Left renal cortex interstitium (tissue), 4 donors: ENCODE measurements at places on chromosomes 16 and 17. TPM values are rescaled to one million over a fixed set of nuclear protein-coding genes. Genes with fewer than 3 reads are reported as not detected.

- no peak for DNase-seq
Observed at GRCh38 chr17:1124896-1125787, 54.6 kb downstream of the ABR start.

DNA sequence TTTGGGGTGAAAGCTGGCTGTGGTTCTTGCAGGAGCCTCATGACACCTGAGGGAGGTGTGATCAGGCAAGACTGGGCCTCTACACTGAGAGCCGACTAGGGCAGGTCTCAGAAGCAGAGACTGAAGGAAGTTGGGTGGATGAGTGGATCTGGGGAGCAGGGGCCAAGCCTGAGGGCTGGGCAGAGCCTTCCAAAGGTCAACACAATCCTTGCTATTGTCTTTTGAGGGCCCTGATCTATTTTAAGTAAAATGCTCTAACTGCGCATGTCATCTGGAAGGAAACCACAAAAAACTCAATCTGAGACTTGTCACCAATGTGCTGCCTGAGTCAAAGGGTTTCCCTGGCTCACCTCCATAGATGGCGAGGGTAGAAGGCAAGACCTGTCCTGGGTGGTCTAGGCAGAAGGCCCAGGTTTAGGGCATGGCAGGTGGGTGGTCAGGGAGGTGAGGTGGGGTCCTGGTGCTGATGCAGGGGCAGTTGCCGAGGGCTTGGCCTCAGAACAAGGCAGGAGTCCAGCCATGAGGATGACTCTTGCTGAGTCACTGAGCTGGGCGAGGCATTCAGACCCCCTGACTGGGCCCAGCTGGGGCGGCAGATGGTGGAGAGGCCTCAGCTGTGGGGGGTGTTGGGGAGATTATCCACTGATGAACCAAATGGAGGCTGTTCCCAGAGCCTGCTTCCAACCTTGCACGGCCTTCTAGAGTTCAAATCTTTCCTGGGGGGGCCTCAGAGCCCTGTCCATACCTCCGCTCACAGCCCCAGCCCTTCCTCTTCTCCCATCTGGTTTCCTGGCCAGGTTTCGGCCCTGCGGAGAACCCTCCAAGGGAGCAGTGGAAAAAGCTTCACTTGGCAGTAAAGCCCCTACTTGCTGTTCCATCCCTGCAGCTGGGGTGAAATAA lies 5.1 kb downstream of the MVP start:
- DNase-seq, result no peak

DNA sequence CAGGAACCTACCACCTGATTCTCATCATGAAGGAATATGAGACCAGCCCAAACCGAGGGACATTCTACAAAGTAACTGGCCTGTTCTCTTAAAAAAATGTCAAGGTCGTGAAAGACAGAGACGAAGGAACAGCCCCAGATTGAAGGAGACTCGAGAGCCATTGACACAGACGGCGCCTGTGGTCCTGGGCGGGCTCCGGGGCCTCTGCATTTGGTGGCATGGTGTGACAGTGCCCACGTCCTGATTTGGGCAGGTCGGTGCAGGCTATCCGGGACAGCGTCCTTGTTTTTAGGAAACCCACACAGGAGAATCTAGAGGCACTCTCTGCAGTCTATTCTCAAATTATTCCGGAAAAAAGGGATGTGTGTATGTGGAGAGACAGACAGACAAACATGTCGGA lies 64.1 kb downstream of the ADCY9 start:
- DNase-seq, result no peak

DNA sequence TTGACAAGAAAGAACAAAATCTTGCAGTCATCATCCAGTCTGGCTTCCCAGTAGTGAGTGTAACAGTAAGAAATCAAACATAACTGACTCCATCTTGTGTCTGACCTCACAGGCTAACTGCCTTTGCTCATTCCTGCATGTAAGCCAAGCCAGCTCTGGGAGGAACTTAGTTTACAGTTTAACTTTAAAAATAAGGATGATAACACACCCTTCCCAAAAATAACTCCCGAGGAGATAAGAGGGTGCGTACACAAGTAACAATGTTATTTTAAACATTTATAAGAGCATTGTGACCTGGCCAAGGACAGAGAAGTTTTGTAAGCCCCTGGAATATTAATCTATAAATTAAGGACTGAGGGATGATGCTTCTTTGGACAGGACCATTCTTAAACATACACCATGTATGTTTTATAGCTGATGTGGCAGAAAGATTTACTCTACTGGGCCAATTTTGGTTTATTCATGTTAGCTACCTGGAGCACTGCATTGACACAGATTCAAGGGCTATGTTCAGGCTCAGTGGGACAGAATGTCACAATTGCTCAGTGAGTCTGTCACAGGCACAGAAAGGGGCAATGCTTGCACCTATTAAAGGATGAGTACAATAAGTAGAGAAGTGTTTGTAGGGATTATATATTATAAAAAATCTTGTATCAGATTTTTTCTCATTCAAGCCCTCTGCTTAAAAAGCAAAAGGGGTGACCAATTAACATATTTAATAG lies 344.1 kb downstream of the UTP18 start:
- no peak for DNase-seq

GRCh38 chr16:25027781-25028180 lies 12.6 kb upstream of the ARHGAP17 start:
- no peak for DNase-seq

DNA sequence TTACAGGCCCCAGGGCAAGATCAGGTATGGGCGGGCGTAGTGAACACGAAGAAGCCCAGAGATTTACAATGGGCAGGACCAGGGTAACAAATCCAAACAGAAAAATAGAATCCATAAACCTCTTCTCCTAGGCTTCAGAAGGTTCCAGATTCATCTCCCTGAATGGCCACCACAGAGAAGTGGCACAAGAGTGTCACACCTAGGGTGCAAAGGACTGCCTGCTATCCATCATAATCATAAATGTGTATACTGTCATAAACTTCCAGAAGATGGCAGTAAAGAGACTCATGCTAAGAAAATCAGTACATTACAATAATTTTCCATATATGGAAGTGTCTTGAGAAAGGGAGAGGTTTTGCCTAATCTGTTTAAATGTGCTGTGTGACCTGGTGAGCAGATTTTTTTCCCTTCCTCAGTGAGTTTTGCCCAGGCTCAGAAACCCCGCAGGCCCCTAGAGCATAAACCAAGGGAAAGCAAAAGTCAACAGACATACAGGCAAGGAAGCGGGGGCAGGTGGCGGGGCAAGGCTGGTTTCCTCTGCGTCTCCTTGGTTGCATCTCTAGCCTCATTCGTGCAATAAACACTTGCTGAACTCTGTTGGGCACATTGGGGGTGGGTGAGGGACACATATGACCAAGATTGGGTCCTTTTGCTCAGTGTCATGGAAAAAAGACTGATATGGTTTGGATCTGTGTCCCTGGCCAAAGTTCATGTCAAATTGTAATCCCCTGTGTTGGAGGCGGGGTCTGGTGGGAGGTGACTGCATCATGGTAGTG lies 92.0 kb upstream of the CDH5 start:
- no peak for DNase-seq

DNA sequence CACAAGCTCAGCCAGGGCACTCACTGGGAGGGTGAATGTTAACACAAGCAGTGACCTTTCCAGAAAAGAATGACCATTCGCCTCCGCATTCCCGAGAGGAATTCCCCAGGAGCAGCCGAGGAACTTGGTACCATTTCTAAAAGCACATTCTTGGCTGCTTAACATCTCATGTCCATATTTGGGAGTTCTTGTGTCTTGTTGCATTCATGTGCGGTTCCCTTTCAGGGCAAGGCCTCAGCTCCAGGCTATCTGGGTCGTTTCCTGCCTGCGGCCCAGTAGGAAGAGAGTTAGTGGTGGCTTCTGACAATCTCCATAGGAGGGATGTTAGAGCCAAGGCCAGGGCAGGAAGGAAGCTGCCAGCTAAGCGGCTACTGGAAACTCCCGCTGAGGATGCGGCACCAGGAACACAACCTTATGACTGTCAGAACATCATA lies 27.8 kb upstream of the MEAK7 start:
- no peak for DNase-seq

- DNase-seq, result no peak
Observed at GRCh38 chr17:57401556-57402488, 145.5 kb downstream of the MSI2 start.

DNA sequence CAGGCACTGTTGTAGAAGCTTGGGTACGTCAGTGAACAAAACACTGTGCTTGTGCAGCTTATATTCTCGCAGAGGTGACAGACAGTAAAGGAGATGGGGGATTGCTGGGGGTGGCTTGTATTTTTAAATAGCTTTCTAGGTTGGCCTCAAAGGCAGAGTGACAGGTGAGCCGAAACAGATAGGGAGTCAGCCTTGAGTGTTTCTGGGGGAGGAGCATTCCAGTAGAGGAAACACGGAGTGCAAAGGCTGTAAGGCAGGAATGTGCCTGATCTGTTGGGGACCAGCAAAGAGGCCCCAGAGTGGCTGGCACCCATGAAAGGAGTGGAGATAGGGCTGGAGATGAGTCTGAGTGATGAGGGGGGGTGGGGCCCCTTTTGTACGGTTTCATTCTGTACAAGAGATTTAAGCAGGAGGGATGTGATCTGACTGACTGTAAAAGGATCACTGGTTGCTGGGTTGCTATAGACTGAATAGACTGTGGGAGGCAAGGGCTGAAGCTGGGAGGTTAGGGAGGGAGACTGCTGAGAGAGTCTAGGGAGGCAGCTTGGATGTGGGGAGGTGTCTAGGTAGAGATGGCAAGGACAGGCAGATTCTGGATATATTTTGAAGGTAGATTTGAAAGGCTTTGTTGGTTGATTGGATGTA lies 15.2 kb downstream of the NUP93 start:
- DNase-seq, result no peak

DNA sequence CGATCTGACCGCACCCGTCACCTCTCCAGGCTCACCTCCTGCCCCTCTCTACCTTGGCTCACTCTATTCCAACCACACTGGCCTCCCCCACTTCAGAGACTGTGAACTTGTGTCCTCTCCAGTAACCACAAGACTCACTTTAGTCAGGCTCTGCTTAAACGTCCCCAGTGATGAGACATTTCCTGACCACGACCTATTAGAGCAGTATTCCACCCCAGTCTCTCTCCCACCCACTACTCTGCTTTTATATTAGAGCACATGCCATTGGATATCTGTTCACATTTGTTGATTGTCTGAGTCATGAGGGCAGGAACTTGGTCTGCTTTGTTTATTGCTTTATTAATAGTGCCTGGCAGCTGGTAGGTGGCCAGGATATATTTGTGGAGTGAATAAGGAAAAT lies 20.1 kb downstream of the COX11 start:
- no peak for DNase-seq

GRCh38 chr17:35717475-35717874 lies 14.0 kb upstream of the RASL10B start:
- no peak for DNase-seq

HBA2 gene
- polyA plus RNA-seq, result 1,116 TPM

OR2C1 gene
- polyA plus RNA-seq, result 0.37 TPM

SLC5A11 gene
- 6.3 TPM for polyA plus RNA-seq
